ENCODE measurements at places on chromosomes 2 and 18. TPM values are rescaled to one million over a fixed set of nuclear protein-coding genes. Genes with fewer than 3 reads are reported as not detected.

Gene ASB1
- 37.4 TPM for total RNA-seq

Gene BMP10
- total RNA-seq: not detected

Gene DSC2
- not detected for total RNA-seq

GRCh38 chr2:101736861-101737291, 39.4 kb downstream of the MAP4K4 start:
- H3K36me3 ChIP-seq: no peaks in the 10 kb centered on the region
- H3K4me3 ChIP-seq: no peak overlapping the region
- peaks cover 55% of the 10 kb centered on the region for H3K4me1 ChIP-seq
- no peak overlapping the region for H3K27ac ChIP-seq
- DNase-seq: no peak

DNA sequence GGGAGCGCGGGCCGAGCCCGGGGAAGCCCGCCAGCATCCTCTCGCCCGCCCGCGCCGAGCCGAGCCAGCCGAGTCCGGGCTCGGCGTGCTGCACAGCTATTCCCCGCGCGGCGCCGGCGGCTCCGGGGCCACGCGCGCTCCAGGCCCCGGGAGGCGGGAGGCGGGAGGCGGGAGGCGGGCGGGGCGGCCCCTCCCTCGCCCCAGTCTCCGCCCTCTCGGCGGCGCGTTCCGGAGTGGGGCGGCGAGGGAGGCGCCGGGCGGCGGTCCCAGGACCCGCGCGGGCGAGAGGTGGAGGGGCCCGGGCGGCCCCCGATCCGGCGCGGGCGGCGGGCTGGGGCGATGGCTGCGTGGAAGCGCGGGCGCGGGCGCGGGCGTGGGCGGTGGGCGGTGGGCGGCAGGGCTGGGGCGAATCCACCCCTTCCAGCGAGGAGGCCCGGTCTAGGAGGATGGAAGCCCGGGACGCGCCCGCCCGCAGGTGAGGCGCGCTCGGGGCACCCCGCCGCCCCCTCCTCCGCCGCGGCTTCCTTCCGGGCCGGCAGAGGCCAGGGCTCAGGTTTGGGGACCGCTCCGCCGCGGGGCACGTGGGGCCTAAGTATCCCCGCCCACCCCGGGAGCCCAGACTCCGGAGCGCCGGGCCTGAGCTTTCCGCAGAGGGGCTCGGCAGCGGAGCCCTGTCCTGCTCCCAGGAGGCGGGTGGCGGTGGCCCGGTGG, at the start of gene ADCY3:
ADCY3 (minus strand) TSS at position 140 of the 711 bp plus-strand sequence. CDS start 1,250 bp downstream, outside the sequence.
- H3K27me3 ChIP-seq: no peaks in the 10 kb centered on the region
- peak; percentile 55 for DNase-seq
- H3K27ac ChIP-seq: peak within 1 kb of the TSS; percentile 80
- H3K36me3 ChIP-seq: peaks cover 27% of the 10 kb centered on the region
- H3K4me1 ChIP-seq: peaks cover 26% of the 10 kb centered on the region
- peak within 1 kb of the TSS; percentile 85 for H3K4me3 ChIP-seq

DNA sequence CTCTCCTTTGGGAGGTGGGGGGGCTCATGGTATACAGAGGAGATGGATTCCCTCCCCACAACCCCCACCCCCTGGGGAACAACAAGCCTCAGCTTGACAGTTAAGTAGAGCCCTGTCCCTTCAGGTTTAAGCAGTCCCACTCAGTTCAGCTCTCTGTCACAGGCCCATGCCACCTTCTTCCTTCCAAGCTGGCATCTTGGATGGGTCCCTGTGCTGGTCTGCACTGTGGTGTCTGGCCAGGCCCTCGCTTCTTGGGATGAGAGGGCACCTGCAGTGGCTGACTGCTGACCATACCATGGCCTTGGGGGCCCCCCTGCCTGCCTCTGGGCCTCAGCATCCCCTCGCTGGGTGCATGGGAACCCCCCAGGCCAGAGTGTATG, 20.4 kb upstream of the GPR17 start:
- no peaks in the 10 kb centered on the region for H3K27me3 ChIP-seq
- no peaks in the 10 kb centered on the region for H3K36me3 ChIP-seq
- no peak overlapping the region for H3K4me3 ChIP-seq
- H3K4me1 ChIP-seq: no peaks in the 10 kb centered on the region

DNA sequence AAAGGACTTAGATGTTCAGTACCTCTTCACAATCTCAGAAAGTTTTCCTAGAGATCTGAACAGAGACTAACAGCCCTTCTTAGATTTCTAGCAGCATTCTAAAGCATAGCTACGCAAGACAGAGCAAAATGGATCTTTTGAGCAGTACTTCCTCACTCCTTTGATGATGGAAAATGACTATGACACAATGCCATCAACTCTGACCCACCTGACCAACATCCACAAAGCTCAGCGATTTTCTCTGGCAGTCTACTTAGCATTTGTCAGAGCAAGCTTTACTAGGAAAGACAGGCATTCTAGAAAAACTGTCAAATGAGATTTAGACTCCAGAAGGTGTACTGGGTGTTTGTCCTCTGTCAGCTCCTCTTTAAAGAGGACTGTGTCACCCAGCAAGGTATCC, 180.9 kb upstream of the ACVR2A start:
- DNase-seq: no peak
- peaks cover 37% of the 10 kb centered on the region for H3K4me1 ChIP-seq
- peak overlapping the region; percentile 47 for H3K4me3 ChIP-seq
- peaks cover 1% of the 10 kb centered on the region for H3K36me3 ChIP-seq

DNA sequence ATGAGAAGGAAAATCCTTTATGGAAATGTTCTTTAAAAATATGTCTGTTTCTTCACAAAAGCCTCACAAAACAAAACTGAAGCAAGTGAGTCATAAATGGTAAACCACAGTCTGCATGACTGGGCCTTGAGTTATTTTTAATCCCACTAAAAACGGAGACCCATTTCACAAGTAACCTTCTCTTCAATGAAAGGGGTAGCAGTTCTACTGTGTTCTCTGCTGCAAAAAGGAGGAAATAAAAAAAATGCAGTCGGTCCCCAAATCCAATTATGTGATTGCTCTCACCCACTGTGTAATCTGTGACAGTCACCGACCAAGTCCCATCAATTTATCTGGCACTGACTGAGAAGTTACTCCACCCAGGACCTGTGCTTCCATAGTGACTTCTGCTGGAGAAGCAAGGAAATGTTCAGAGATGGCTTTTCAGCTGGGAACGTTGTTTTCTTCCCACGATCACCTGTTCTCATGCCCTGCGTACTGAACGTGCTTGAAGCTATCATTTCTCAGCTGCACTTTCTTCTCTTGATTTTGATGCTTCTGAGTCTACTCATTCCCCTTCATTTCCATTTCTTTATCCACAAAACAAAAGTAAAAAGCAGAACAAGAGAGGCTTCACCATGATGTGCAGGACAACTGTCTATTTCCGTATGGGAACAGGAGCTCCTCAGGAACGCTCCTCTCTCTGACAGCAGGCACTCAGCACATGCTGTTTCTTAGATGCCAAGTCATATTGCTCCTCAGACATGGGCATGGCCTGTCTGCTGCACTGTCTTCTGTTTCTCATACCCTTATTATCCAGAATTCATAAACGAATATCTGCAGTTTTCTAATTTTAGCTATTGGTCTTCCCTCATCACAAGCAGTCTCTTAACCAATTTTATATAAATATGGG, 80.0 kb upstream of the TMEM200C start:
- no peak for DNase-seq
- no peak overlapping the region for H3K4me3 ChIP-seq
- peaks cover 2% of the 10 kb centered on the region for H3K27me3 ChIP-seq
- peaks cover 17% of the 10 kb centered on the region for H3K4me1 ChIP-seq

GRCh38 chr18:32301976-32302743, 112.3 kb downstream of the MEP1B start:
- no peaks in the 10 kb centered on the region for H3K36me3 ChIP-seq
- peaks cover 7% of the 10 kb centered on the region for H3K4me1 ChIP-seq
- H3K4me3 ChIP-seq: no peak overlapping the region
- no peak for DNase-seq
- H3K27me3 ChIP-seq: peaks cover 18% of the 10 kb centered on the region

DNA sequence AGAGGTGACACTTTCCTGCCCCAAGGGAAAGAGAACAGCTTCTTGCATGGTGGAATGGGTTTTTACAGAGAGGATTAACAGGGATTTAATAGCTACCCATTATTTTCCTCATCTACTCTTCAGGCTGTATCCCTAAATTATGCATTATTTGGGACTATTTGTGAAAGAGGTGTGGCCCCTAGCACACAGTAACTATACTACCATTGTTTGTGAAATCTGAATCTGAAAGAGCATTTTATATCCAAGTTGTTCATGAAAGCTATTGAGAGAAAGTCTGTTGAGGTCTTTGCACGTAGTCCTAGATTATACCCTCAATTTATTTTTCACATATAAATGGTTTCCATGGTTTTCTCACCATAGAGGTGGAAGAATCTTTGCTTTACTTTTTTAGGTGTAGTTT, 78.1 kb downstream of the SPTBN1 start:
- peaks cover 23% of the 10 kb centered on the region for H3K4me1 ChIP-seq
- no peak overlapping the region for H3K27ac ChIP-seq
- H3K27me3 ChIP-seq: peaks cover 15% of the 10 kb centered on the region
- H3K4me3 ChIP-seq: no peak overlapping the region
- DNase-seq: no peak
- no peaks in the 10 kb centered on the region for H3K36me3 ChIP-seq

- peak; percentile 78 for DNase-seq
- peak overlapping the region; percentile 97 for H3K27ac ChIP-seq
- H3K27me3 ChIP-seq: no peaks in the 10 kb centered on the region
- H3K4me3 ChIP-seq: peak overlapping the region; percentile 52
Observed at GRCh38 chr2:136381722-136382633, 264.0 kb upstream of the CXCR4 start.

DNA sequence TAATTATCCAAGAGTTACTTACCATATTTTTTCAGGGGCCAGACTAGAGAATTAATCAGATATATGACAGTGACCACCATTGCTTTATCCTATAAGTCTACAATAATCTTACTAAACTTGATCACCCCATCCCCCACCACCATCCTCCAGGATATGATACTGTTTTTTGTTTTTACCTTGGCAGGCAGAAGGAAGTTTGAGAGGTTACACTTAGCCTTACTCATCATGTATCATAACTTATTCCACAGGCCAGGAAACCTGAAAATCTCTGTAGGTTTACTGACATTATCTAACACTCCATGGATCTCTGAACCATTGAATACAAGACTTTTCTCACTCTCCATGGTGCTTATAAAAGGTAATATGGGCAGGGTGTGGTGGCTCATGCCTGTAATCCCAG, 602.7 kb downstream of the KCNJ3 start:
- no peak overlapping the region for H3K4me3 ChIP-seq
- H3K4me1 ChIP-seq: no peaks in the 10 kb centered on the region
- DNase-seq: no peak
- H3K27ac ChIP-seq: no peak overlapping the region

DNA sequence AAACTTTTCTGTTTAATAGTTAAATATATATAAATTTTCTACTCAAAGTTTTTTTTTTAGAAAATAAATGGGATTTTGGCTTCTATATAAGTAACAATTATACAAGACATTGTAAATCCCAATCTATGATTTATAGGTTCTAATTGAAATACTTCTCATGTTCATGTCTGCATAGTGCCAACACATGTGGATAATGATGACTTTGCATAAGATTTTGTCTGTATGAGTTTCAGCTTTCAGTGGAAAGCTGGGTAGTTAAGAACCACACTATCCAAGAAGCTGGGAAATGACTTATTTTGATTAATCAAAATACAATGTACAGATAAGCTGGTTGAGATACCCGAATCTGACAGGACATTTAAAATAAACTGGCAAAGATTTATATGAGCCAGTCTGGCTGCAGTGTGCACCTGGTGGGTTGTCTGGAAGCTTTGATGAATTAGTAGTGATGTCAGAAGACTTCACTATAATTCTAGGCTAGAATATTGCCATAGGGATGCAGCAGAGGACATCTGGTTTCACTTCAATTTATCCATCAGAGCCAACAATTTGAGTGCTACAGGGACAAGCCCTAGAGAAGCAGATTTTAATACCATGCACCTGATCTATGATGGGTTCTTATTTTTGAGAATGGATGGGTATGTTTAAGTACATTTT, 45.4 kb downstream of the EML6 start:
- H3K36me3 ChIP-seq: no peaks in the 10 kb centered on the region
- peaks cover 10% of the 10 kb centered on the region for H3K4me1 ChIP-seq
- DNase-seq: no peak
- peaks cover 2% of the 10 kb centered on the region for H3K27me3 ChIP-seq
- no peak overlapping the region for H3K4me3 ChIP-seq
- no peak overlapping the region for H3K27ac ChIP-seq

DNA sequence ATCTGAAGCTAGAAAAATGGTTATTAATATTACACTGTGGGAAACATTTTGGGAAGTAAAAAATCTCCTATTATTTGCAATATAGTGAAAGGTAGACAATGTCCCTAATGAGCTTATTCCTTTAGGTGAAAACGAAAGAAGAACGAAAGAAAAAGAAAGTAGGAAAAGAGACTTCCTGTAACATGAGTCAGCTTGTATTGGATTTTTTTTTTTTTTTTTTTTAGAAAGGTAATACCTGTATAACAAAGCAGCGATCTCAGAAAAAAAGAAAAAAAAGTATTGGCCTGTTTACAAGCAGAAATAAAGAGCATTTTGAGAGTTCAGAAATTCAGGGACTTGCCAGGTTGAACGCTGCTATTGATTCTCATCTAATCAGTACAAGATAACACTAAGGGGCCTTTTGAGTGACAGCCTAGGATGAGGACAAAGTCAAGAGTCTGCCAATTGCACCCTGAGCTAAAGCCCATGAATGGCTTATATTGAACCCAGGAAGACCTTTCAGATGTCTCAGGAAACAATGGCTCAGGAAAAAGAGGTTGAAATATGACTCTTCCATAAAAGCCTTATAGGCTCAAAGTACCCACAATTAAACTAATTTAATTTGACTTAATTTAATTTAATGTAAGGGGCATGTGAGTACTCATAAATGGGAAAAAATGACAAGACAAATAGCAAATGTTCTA, 615.6 kb upstream of the CDH2 start:
- no peaks in the 10 kb centered on the region for H3K27me3 ChIP-seq
- H3K27ac ChIP-seq: no peak overlapping the region
- no peak for DNase-seq
- no peak overlapping the region for H3K4me3 ChIP-seq
- H3K36me3 ChIP-seq: no peaks in the 10 kb centered on the region
- H3K4me1 ChIP-seq: no peaks in the 10 kb centered on the region

Data from activated T-helper 2 cell treated with anti-CD3 and anti-CD28 coated beads, Interferon-gamma antibody, Interleukin-2, Interleukin-4, amounts not matched to agents 10 μg/mL and 5 μg/mL and 100 μg/mL, durations not matched to agents 14 hours and 24 hours and 36 hours (primary cell).